ENCODE measurements at places on chromosomes 2 and 18. TPM values are rescaled to one million over a fixed set of nuclear protein-coding genes. Genes with fewer than 3 reads are reported as not detected.

Gene MYO7B
- not detected for total RNA-seq

Gene IL1RN
- 1.1 TPM for total RNA-seq

Gene IKZF2
- total RNA-seq: 11.3 TPM

Gene CD8B2
- not detected for total RNA-seq

Gene SERPINB5
- not detected for total RNA-seq

Gene PRKRA
- total RNA-seq: 34.2 TPM

Gene SPHKAP
- total RNA-seq: not detected

Gene SERPINB12
- total RNA-seq: not detected

Gene CHRNA1
- not detected for total RNA-seq
